ENCODE measurements at places on chromosomes 1 and 21. TPM values are rescaled to one million over a fixed set of nuclear protein-coding genes. Genes with fewer than 3 reads are reported as not detected.

CNR2 gene
- not detected for total RNA-seq

CLCNKB gene
- 0.12 TPM for total RNA-seq

LCE1A gene
- not detected for total RNA-seq

CCDC17 gene
- total RNA-seq, result 0.77 TPM

GSTM4 gene
- total RNA-seq, result 14.6 TPM

OR2L8 gene
- 0.25 TPM for total RNA-seq

DPT gene
- not detected for total RNA-seq

LRRC7 gene
- not detected for total RNA-seq

ST6GALNAC5 gene
- 4.4 TPM for total RNA-seq

OBSCN gene
- 31.2 TPM for total RNA-seq

FAM72D gene
- total RNA-seq, result 1.00 TPM

KRTAP7-1 gene
- not detected for total RNA-seq

PDZK1 gene
- total RNA-seq, result 0.50 TPM

KIF21B gene
- 0.37 TPM for total RNA-seq

NUDT4B gene
- 11.2 TPM for total RNA-seq

ASTN1 gene
- total RNA-seq, result 0.22 TPM

KRTAP25-1 gene
- not detected for total RNA-seq

Measured in uterine smooth muscle cell (primary cell).